Occipital lobe (tissue), 3 donors: ENCODE measurements at places on chromosomes 4 and X. TPM values are rescaled to one million over a fixed set of nuclear protein-coding genes. Genes with fewer than 3 reads are reported as not detected.
A peak's percentile ranks its signal among the peaks of the same experiment; 100 is the strongest.

UGT2B17 gene
- total RNA-seq = not detected

MAGED4 gene
- total RNA-seq = 46.2 TPM

SRPK3 gene
- 0.16 TPM for total RNA-seq

GRCh38 chrX:40108959-40109287 lies 11.2 kb upstream of the BCOR start:
- peak; percentile 45 for DNase-seq

DNA sequence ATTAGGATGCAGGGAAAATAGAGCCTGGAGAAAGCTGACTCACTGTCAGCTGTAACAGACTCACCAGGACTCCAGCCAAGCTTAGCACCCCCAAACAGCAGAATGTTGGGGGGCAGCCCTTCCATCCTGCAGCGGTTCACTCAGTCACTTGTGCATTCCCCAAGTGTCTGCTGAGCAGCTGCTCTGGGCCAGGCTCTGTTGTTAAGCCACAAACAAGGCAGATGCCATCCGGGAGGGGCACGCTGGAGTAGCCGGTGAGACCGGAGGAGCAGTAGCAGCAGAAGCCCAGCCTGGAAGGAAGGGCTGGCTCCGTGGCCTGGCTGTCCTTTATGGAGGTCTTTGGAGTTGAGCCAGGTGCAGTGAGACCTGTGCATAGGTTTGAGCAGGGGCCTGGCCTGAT lies 22.0 kb downstream of the CCNQ start:
- DNase-seq = no peak

- no peak for DNase-seq
These were observed 73.6 kb downstream of the TMEM156 start for GRCh38 chr4:38958453-38959190.

- no peak for DNase-seq
These were observed 1064.0 kb upstream of the SLIT2 start for GRCh38 chr4:19187691-19188090.

DNA sequence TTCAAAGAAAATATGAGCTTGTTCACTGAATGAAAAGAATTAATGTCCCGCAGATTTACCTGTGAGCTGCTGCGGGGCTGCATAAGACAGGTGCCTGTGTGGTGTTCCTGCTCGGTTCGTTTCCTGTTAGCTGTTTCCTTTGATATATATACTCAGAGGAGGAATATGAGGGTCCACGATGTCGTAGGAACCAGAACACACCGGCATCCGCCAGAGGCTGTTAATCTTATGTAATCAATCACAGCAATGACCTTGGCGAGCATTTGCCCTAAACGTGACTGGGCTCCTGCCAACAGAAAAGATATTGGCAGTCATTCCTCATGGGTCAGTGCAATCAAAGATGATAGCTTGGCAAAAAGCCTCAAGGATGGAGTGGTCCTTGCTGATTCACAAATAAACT lies 260.1 kb downstream of the EVC2 start:
- no peak for DNase-seq

GRCh38 chrX:110877326-110877725 lies 81.7 kb upstream of the CHRDL1 start:
- DNase-seq = no peak

DNA sequence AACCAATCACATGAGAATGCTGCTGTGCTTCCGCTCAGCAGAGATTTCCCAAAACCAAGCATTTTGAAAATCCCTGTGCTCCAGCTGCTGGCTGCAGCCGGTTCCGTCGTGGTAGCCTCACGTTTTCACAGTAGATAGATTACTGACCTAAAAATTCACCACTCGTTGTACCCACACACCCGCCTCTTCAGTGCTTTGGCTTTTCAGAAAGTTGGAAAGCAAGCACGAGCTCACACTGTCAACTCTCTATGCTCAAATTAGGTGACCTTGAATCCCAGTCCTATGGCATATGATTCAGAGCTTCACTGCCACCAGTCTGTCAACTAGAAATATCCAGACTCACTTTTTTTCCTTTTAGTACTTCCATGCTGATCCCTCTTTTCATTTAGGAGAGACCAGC lies 168.9 kb downstream of the DCTD start:
- DNase-seq = peak; percentile 1

DNA sequence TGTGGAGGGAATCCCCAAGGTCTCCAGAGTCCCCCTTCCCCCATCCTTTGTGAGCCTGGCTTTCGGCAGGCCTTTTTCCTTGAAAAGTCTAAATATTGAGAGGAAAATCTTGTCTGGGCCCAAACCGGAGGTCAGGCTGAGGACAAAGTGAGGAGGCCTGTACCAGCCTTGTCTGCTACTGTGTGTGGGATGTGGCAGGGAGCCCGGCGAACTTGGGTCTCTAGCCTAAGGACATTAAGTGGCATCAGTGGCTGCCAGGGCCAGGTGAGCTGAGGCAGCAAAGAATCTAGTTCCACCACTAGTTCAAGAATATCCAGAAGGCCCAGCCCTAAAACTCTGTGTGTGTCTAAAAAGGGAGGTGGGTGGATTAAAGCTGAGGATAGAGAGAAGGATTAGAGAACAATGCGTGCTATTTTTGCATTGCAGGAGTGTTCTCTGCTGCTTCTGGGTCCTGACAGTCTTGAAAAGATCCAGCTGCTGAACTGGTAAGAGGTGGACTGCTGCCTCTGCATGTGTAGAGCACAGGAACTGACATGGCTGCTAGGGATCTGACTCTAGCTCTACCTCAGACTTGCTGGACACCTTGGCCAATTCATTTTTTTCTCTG lies 1.2 kb upstream of the AMER1 start:
- DNase-seq = peak; percentile 13

- no peak for DNase-seq
These were observed 169.9 kb downstream of the SLIT2 start for GRCh38 chr4:20421603-20421985.

- DNase-seq = no peak
These were observed 218.4 kb downstream of the RELL1 start for GRCh38 chr4:37467824-37468223.

DNA sequence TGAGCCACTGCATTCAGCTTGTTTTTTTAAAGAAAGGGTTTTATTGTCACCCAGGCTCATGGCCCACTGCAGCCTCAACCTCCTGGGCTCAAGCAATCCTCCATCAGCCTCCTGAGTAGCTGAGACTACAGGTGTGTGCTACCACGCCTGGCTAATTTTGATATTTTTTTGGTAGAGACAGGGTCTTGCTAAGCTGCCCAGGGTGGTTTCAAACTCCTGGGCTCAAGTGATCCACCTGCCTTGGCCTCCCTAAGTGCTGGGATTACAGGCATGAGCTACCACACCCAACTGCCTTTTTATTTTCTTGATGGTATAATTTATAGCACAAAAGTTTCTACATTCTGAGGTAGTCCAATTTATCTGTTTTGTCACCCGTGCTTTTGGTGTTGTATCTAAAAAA lies 38.9 kb downstream of the SAT1 start:
- DNase-seq = no peak

DNA sequence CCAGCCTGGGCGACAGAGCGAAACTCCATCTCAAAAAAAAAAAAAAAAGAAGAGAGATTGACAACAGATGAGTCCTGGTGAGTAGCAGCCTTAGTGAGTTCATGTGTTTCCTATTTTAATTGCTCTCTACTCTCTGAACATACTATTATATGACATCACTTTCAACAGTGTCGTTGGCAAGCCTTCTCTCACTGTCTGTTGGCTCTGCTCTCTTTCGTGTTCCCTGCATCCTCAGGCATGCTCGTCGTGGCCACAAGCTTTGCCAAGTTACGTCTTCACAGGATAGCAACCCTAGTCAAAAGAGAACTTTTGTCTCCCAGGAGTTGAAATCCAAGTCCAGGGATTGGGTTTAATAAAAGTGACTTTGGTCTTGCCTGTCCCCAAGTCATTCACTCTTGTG lies 117.1 kb upstream of the EGFL6 start:
- no peak for DNase-seq

- no peak for DNase-seq
These were observed 94.5 kb upstream of the EOLA2 start for GRCh38 chrX:150032742-150033141.

TEX13D gene
- total RNA-seq = not detected

DNA sequence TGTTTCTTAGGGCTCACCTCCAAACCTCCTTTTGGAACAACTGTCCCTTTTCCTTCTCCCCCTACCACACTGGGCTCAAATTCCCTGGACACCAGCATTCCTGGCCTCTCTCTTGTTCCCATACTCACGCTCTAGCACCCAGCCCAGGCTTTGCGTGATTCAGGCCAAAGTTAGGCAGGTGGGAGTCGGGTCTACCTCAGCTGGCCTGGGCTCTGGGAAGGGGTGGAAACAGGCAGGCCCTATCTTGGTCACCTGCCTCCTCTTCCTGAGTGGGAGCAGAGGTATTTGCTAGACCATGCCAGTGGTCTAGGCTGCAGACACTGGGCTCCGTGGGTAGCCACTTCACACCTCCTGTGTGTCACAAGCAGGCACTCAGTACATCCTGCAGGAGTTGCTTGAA lies 211.1 kb upstream of the MAMLD1 start:
- no peak for DNase-seq

RASGEF1B gene
- 63.2 TPM for total RNA-seq

HAUS7 gene
- total RNA-seq = 8.3 TPM

DNA sequence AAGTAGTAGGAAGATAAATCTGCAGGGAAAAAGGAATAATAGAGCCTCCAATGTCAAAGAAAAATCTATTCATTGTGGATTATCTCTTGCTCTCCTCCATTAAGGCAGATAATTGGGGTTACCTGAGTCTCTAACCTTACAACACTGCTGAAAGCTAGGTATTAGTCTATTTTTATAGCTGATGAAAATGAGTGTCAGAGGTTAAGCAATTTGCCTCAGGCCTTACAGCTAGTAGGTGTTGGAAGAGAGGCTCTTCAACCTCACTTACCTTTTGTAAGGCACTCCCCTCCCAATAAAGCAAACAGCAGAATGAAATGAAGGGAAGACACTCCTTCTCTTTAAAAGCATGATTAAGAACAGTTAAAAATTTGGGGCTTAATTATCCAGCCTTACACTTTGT lies 45.4 kb upstream of the GAB1 start:
- no peak for DNase-seq

DNA sequence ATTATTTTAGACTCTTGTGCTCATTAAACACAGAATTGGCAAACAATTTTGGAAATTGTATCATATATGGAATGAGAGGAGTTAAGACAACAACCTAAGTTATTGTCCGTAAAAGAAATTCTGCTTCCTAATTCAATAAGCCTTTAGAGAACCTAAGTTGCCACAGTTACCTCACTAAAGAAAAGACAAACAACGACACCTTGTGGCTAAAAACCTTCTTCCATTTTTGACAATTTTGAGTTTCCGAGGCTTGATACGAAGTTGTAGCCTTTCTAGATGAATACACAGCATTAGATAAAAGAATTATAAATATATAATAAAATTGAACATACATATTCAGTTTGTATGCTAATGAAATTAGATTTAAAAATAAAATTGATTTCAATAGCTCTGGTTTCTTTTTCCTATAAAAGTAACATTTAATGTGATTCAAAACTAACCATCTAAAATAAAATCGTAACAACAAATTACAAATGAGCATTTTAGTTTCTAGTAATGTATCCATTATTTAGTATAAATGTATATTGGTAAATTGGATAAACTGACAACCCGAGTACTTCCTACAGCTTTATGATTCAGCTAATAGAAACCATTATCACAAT lies 275.1 kb downstream of the GPM6A start:
- no peak for DNase-seq

CTAG2 gene
- not detected for total RNA-seq

DNA sequence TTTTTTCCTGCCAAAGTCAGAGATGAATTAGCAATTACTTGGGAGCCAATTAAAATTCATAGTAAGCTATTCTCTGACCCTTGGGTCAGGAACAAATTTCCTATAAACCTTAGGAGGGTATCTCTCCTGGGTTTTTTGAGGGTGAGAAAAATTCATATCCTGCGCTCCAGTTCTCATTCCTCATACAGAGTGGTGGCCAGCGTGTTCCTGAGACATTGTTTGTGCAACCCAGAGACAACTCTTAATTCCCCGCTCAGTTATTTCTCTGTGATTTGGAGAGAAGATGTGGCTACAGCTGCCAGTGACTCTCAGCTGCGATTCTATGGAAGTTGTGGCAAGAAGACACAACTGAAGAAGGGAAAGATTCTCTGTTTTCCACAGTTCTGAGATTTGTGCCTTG lies 37.9 kb upstream of the CBR4 start:
- DNase-seq = no peak

AMOT gene
- 10.8 TPM for total RNA-seq

DNA sequence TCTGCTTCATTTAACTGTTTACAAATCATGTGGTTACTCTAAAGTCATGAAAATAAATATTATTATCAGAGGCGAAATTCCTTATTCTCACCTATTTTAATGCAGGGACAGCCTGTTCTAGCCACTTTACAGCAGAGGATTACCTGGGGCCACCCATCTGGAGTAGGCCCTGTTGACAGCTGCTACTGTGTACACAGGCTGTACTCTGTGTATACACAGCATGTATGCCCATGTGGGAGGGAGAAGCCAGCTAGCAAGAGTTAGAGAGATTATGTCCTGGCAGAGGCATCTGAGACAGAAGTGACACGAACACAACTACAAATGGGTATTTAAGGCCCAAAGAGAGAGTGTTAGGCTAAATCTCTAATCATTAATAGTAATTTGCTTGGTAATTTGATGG lies 62.1 kb downstream of the GPRIN3 start:
- no peak for DNase-seq

CXCL1 gene
- total RNA-seq = 2.0 TPM

DNA sequence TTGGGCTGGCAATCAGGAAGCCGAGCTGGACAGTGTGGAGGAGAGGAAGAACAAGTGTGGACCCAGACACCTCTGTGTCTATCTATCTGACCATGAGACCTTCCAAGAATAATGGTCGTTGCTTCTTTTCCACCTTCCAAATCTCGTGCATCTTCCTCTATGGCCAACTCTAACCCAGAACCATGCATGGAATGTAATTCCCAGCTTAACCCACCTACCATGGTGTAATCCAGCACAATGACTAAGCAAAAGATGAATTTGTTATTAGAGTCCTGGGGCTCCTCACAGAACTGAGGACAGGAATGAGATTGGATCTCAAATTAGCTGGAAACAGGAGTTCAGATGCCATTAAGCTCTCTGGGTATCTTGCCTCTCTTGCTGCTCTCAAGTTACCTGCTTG lies 17.4 kb upstream of the TMEM184C start:
- no peak for DNase-seq

DNA sequence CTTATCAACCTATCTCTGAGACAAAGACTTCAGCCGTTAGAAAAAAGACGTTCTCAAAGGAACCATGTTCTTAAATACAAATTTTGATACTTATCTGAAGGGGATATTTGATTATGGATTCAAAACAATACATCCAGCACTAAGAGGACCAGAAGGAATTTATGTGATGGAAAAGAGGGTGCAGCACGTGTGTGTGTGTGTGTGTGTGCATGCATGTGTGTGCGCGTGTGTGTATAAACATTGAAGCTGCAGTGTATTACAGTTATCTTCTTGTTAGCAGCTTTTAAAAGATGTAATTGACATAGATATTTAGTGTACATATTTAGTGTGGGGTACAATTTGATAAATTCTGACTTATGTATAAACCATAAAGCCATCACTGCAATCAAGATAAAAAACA lies 44.9 kb downstream of the ANK2 start:
- no peak for DNase-seq

- DNase-seq = no peak
These were observed 340.9 kb upstream of the CTSO start for GRCh38 chr4:156294577-156294976.

MSX1 gene
- 3.0 TPM for total RNA-seq

JCHAIN gene
- not detected for total RNA-seq

GRCh38 chr4:38925492-38926413 lies 58.1 kb downstream of the FAM114A1 start:
- peak; percentile 23 for DNase-seq

CTAG1B gene
- total RNA-seq = not detected

- no peak for DNase-seq
These were observed 55.9 kb upstream of the USP9X start for GRCh38 chrX:41029332-41029731.
